ENCODE measurements at places on chromosomes 3 and 15. TPM values are rescaled to one million over a fixed set of nuclear protein-coding genes. Genes with fewer than 3 reads are reported as not detected.

Gene CRYGS
- total RNA-seq: 1.2 TPM

Gene CRELD1
- 67.5 TPM for total RNA-seq

Gene NR1I2
- not detected for total RNA-seq

Gene FRMD5
- total RNA-seq: 43.0 TPM

Gene LYSMD4
- 9.3 TPM for total RNA-seq

Gene GOLGA6L7
- not detected for total RNA-seq

Gene ERC2
- 0.76 TPM for total RNA-seq

Gene ARF4
- total RNA-seq: 66.4 TPM

Gene EDEM1
- total RNA-seq: 6.3 TPM

Gene NGRN
- 122 TPM for total RNA-seq

Gene SNURF
- total RNA-seq: 57.8 TPM

Gene EFCC1
- total RNA-seq: 2.3 TPM
